ENCODE measurements at places on chromosomes 7 and 10.

DNA sequence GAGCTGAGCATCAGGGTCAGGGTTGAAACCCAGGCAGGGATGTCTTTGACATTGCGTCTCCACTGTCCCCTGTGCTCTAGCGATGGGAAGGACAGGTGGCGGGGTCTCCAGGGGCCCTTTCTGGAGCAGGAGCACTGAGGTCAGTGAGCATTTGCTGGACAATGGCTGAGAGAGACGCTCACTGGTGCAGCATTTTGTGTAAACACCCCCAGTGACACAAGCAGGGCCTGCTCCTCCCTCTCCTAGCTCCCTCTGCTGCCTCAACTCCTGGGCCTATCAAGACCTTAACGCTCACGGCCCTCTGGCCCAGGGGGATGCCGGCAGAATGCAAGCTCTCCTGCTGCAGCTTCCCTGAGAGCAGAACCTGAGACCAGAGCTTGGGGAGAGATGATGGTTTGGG is 17.4 kb upstream of the INMT start:
- no peak for DNase-seq

DNA sequence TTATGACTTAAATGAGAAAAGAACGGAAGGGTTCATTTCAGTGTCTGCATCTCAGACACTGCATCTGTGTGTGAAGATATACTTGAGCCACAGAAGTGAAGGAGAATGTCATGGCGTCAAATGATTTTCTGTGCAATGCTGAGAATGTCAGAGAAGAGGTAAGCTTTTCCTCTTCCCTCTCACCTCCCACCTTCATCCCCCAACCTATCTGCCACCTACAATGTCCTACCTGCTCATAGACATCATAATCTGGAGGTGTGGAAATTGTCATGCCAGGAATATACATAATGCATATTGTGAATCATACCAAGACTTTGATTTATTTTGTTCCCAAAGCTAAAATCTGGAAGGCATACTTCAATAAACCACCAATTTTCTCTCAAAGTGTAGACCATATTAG is 53.7 kb downstream of the CTTNBP2 start:
- DNase-seq: no peak

DNA sequence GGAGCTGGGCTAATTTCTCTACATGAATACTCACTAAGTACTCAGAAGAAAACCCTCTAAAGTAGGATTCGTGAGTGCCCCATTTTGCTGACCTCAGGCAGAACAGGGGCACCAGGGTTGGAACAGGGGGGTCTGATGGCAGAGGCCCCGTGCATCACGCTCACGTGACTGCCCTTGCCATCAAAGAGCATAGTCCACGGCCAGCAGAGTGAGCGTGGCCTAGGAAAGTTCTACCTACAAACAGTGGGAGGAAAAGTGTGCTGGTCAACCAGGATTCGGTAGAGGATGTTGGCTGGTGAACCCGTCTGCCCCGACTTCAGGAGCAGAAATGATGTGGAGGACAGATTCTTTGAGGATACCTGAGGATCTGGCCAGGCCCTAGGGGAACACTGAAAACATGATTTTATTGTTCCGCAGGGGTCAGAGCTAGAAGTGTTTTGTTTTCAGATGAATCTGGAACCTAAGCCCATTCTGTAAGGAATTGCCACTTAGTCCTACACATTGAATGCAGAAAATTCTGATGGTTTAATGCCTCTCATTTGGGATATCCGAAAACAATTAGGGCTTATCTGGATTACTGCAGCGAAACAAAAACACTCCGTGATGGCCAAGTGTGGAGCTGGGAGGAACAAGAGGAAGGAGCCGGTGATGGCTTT is 138.8 kb upstream of the SHH start:
- no peak for DNase-seq

- DNase-seq: no peak
These were observed 26.1 kb downstream of the CREB3L2 start for GRCh38 chr7:137975768-137976167.

GRCh38 chr10:109831846-109832245 is 91.5 kb downstream of the XPNPEP1 start:
- no peak for DNase-seq

DNA sequence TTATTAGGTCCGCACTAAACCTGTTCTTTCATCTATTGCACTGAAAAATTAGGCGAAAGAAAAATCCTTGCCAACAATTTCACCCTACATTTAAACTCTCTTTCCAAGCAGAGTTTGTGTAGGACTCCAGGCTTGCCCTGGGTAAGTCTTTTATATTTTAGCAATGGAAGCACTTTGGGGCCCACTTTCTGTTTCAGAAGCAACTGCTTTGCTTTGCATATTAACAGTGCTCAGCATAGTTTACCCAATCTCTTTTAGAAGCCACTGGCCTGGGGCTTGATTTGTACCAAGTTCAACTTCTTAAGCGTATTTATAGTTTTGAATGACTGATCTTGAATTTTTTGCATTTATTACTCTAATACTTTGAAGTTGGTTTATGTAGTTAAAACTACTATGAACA is 78.8 kb upstream of the MDFIC start:
- no peak for DNase-seq

- no peak for DNase-seq
These were observed 44.1 kb downstream of the C10orf105 start for GRCh38 chr10:71675295-71675970.
